ENCODE measurements at places on chromosomes 11 and 22.

GRCh38 chr11:94806419-94806818, 38.3 kb downstream of the AMOTL1 start:
- DNase-seq: no peak

DNA sequence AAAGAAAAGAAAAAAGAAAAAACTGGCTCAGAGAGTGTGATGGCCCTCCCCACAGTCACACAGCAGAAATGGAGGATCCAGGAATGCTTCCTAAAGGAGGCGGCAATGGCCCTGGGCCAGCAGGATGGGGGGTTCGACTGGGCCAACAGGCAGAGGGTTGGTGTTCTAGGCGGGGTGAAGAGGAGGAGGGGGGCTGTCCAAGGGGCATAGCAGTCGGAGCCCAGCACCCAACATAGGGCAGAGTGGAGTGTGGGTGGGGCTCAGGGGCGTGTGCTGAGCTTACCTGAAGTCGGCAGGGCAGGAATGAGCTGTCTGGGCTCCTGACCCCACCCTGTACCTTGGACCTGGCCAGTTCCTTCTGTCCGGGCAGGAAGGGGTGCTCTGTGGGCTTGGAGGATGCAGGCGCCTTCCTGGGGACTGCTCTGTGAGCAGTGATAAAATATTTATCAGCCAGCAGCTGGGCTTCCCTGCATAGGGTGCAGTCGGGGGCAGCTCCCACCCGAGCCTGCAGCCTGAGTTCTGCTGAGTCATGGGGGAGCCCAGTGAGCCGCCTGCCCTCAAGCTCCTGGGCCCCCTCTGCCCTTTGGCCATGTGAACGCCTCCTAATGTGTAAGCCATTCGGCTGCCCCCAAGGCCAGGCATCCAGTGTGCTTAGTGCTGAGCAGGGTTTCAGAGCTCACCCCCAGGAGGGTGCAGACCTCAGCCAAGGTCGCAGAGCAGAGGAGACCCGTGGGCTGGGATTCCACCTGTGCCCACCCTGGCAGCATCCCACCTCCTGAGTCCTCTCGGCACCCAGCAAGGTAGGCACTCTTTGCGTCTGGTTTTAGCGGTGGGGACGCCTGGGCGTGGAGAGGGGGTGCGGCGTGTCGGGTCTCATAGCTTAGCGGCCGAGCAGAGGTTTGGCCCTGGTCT, 25.3 kb upstream of the PRR5 start:
- no peak for DNase-seq

DNA sequence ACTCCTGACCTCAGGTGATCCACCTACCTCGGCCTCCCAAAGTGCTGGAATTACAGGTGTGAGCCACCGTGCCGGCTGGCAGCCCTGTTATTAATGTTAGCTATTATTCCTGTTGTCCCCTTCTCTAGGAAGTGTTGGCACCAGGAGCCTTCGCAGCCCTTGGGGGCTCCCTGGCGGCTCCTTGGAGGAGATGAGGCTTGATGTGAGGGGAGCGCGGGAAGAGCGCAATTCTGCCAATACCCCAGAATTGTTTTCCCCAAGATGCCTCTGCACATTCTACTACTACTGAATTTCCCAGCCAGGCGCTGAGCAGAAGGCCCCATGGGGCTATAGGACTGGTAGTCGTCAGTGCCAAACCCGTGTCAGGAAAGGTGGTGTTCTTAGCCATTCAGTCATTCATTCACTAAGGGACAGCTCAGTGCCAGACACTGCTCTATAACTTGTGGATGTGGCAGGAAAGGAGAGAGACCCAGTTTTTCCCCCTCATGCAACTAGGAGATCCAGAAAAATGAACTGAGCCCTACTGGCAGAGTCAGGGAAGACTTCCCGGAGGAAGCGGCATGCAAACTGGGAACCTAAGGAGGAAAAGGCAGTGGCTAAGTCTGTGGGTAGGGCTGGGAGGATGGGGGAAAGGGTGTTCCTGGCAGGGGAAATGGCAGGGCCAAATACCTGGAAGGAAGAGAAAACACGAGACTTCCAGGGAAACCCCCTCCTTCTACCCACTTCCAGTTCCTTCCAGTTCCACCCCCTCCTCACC, 3.5 kb downstream of the FBLN1 start:
- no peak for DNase-seq

GRCh38 chr11:43278193-43278956, 33.4 kb upstream of the API5 start:
- DNase-seq: no peak

All from effector CD4-positive, alpha-beta T cell (primary cell).